Astrocyte (in vitro differentiated cells and primary cell): ENCODE measurements at places on chromosomes 11 and 22.

DNA sequence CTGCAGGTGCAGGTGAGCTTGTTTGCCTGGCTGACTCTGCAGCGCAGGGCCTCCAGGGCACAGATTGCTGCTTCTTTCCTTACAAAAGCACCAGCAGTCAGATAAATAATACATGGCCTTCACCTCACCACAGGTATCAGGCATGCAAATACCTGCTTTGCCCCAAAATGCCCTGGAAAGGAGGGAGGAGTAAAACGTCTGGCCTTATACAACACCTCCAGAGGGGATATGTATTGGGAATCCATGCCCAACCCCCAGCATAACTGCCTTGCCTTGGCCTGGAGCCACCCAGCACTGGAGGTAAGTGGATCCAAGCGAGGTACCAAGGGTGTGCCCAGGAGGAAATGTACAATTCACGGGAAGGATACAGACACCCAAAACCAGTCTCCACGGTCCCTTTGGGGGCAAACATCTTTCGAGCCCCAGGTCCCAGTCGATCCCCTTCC lies 860 bp downstream of the TMEM184B start:
- DNase-seq = no peak

GRCh38 chr11:107041088-107041444 lies 22.8 kb upstream of the GUCY1A2 start:
- DNase-seq = peak; percentile 97

- DNase-seq = no peak
Observed at GRCh38 chr22:22069450-22070370, 87.1 kb upstream of the TOP3B start.

DNA sequence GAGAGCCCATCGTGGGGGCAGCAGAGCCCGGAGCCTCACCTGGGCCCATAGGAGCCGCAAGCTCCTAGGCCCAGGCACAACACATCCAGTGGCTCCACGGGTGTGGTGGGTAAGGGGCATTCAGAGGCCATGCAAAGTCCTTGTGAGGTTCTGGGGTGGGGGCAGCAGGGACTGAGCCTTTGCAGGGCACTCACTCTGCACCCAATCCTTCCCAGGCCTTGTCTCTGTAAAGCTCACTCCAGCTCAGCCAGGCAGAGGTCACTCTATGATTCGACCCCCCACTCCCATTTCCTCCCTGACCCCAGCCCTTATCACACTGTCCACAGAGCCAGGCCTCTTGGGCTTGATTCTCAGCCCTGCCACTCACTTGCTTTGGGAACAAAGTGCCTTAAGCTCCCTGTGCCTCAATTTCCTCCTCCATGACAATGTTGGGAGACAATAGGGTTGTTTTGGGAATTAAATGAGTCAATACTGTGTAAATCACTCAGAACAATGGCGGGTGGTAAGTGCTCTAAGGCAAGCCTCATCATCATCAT lies 46.6 kb downstream of the LRRC32 start:
- no peak for DNase-seq

DNA sequence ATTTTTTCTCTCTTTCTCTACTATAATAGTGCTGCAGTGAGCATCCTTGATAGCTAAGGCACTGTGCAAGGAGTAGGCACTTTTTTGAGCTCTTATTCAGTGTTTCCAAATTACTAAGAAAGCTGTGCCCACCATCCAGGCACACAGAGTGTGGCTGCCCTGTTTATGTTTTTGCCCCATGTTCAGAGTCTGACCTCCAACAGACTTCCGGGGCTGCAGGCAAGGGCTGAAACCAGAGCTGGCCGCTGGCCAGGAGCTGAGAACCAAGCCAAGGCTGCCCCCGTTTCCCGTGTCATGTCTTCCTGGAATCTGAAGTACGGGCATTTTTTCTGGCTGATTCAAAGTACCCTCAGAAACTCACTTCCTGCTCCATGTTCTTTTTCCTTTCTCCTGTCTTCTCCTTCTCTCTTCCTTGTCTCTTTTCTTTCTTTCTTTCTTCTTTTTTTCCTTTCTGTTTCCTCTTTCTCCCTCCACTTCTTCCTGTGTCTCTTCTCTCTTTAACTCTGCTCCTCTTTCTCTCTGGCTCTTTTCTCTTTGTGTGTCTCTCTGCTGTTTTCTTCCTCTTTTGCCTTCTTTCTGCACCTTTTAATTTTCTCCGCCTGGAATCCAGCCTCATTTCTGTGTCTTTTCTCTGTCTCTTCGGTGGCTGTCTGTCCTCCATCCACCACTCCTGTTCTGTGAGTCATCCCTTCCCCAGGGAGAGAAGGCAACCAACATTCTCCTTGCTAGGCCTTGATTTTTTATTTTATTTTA lies 17.0 kb upstream of the KCTD14 start:
- peak; percentile 80 for DNase-seq

- no peak for DNase-seq
Observed at GRCh38 chr11:124050748-124051147, 9.6 kb upstream of the OR10G7 start.

DNA sequence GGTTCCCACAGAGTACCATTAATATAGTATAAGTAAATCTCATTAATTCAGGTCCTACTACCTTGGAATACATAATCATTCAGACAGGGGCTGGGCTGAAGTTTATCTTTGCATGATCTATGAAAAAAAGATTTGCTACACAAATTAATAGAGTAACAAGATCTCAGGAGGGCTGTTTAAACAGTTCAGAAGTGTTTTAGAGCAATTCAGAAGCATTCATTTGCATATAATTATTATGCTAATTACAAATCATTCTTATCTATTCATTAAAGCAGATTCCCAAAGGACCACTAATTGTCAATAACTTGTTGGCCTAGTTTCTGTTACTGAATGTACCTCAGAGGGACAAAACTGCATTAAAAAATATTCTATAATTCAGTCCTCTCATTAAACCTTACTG lies 40.5 kb downstream of the PITPNB start:
- no peak for DNase-seq

- DNase-seq = no peak
Observed at GRCh38 chr11:90512846-90513245, 290.0 kb upstream of the CHORDC1 start.

GRCh38 chr11:128467610-128468041 lies 119.7 kb downstream of the ETS1 start:
- DNase-seq = peak; percentile 100

GRCh38 chr22:49536571-49537131 lies 291.0 kb downstream of the BRD1 start:
- DNase-seq = no peak

DNA sequence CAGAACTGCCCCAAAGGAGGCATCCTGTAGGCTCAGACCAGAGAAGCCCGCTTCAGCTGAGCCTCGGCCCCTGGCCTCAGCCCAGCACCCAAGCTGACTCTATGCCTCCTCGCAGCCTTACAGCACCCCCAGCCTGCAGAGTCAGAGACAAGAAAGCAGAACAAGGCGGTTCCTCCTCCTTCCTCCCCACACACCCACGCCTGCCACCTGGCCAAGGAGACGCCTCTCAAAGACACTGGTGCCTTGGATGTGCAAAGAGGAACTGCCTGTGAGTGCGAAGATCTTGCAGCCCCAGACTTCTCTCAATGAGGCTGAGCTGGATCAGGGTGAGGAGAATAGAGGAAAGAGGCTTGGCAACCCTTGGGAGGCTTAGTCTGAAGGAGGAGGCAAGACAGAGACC lies 60.2 kb downstream of the PDE2A start:
- no peak for DNase-seq

- no peak for DNase-seq
Observed at GRCh38 chr11:66484806-66485380, 4.7 kb downstream of the DPP3 start.

DNA sequence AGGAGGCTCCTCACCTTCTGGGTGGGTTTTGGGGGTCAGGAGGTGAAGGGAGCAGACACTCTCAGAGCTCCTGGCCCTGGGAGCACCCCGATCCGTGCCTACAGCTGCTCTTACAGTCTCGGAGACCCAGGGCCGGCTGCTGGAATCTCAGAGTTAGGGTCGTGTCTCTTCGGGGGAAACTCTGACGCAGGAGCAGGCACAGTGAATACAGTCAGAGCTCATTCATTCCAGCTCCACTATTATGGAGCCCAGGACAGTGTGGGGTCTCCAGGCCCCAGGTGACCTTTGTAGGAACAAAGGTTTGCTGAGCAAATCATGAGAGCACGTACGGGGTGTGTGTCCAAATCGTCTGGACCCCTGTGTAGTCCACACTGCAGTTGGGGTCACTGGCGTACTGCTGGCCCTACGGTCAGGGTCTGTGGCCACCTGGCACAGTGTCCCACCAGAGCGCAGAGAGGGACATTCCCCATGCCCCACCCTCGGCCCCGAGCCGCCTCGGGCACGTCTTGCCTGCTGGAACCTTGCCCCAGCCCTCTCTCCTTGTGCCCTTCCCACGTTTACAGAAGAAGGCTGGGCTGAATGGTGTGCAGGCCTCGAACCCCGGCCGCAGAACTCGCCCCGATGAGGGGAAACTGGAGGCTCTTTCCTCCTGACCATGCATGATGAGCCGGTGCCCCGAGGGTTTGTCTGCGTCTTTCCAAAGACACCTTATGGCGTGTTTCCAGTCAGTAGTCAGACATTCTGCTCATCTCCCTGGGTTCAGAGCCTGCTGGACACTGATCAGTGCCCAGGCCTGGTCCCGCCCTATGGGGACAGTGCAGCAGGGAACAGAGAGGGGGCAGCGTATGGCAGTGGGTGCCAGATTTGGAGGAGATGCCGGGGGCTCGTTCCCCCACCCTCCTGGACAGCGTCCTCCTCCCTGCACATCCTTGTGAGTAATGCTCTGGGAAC lies 1166.6 kb downstream of the BRD1 start:
- DNase-seq = no peak

- peak; percentile 76 for DNase-seq
Observed at GRCh38 chr11:80163011-80163410, 722.2 kb upstream of the TENM4 start.

DNA sequence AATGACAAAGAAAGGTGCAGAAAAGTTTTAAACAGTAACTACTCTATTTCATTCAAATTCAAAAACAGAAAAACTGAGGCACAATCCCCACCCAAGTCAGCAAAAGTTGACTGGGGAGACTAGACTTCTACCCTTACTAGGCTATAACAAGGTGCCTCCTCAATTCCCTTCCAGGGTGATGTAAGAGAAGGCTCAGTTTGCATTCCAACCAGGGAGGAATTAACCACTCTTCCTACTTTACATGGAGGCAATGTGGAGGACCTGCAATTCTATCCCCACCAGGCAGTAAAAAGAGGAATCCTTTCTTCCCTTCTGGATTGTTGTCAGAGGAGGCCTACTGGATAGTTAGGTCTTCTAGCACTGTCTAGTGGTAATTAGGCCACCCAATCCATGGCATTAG lies 26.1 kb downstream of the TYR start:
- no peak for DNase-seq

GRCh38 chr11:118837868-118838267 lies 45.8 kb upstream of the CXCR5 start:
- DNase-seq = no peak

DNA sequence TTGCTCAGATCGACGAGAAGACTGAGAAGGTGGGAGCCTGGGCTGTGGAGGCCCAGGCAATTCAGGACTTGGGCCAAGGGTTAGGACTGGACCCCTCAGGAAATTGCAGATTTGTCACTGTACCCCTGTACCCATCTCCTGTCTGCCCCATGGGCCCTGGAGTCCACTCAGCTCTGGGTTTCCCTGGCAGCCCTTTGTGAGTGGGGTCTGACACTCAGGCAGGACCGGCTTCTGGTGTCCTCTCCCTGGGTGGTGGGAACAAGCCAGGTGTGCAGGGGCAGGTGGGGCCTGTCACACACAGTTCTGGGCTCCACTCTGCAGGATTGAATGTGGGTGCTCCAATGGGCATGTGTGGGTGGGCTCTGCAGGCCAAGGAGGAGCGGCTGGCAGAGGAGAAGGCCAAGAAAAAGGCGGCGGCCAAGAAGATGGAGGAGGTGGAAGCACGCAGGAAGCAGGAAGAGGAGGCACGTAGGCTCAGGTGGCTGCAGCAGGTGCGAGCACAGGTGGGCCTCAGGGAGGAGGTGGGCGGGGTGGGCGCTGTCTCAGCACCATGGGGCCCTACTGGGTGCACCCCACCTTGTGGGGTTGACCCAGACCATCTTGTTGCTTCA lies 21.6 kb downstream of the INCENP start:
- no peak for DNase-seq

GRCh38 chr11:77187776-77188632 lies 60.0 kb downstream of the MYO7A start:
- DNase-seq = peak; percentile 37

DNA sequence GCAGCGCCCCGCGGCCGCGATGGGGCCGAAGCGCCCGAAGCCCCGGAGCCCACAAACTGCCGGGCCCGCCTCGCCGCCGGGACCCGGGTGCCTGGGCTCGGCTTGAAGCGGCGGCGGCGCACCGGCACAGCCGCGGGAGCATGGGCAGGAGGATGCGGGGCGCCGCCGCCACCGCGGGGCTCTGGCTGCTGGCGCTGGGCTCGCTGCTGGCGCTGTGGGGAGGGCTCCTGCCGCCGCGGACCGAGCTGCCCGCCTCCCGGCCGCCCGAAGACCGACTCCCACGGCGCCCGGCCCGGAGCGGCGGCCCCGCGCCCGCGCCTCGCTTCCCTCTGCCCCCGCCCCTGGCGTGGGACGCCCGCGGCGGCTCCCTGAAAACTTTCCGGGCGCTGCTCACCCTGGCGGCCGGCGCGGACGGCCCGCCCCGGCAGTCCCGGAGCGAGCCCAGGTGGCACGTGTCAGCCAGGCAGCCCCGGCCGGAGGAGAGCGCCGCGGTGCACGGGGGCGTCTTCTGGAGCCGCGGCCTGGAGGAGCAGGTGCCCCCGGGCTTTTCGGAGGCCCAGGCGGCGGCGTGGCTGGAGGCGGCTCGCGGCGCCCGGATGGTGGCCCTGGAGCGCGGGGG lies 346 bp downstream of the FJX1 start:
- peak; percentile 27 for DNase-seq

DNA sequence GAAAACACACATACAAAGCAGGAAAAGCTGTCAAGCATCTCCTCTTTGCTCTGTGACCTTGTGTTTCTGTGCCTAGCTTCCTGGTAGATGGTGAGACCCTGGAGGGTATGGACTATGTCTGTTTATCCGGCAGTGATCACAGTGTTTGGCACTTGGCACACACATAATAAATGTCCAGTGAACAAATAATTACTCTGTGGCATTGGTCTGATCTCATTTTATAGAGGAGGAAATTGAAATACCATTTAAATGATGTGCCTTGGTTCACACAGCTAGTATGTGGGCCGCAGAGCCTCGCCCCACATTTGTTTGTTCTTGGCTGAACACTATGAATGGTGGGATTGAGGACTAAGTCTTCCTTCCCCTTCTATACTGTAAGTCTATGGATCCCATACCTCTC lies 104.7 kb upstream of the SPON1 start:
- DNase-seq = no peak

GRCh38 chr11:125976156-125976555 lies 30.3 kb downstream of the VSIG10L2 start:
- DNase-seq = no peak

- DNase-seq = no peak
Observed at GRCh38 chr11:114160894-114161293, 101.4 kb downstream of the ZBTB16 start.

- DNase-seq = no peak
Observed at GRCh38 chr11:68211546-68211945, 1.6 kb downstream of the KMT5B start.

DNA sequence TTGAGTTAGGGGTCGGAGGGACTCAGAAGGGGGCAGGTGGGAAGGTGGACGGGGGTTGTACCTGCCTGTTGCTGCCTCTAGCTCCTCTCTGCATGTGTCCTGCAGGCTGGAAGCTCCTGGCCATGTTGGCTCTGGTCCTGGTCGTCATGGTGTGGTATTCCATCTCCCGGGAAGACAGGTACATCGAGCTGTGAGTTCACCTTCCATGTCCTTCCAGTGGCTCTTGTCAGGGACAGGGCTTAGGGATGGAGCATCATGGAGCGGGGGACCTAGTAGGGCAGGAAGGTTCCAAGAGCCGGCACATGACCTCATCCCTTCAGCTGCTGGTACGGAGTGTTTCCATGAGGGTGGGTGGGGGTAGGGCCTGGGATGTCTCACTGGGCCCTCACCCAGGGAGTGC lies 50.9 kb downstream of the ST3GAL4 start:
- no peak for DNase-seq

GRCh38 chr11:2194877-2195755 lies 23.5 kb upstream of the TH start:
- DNase-seq = no peak
